ENCODE measurements at places on chromosomes 16 and 17. TPM values are rescaled to one million over a fixed set of nuclear protein-coding genes. Genes with fewer than 3 reads are reported as not detected.

The INCA1 gene
- not detected for polyA plus RNA-seq

The CACNG1 gene
- polyA plus RNA-seq = 108 TPM

DNA sequence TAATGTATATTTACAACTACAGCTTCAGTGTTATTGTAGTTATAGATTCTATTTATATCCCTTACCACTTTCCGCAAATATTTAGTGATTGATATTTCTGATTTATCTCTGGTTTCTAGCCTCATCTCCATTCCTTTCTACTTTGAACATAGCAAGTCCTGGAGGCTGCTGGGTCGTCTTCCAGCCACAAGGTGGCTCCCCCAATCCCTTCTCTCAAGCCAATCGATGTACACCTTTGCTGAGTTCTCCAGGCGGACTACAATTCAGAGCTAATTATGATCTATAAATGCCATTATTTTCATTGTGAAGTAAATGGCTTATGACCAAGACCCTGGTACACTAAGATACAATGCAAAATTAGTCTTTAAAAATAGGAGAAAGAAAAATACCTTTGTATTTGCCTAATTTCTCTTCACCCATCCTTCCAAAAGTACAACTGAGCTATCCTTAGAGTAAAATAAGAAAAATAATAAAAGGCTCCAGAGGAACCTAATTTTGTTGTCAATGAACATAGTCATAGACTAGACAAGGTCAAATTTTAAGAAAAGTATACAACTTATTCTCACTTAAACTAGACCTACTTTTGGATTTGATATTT, 122.1 kb downstream of the SKAP1 start:
- DNase-seq = peak; percentile 15

GRCh38 chr16:55418586-55418985, 60.4 kb upstream of the MMP2 start:
- DNase-seq = no peak

DNA sequence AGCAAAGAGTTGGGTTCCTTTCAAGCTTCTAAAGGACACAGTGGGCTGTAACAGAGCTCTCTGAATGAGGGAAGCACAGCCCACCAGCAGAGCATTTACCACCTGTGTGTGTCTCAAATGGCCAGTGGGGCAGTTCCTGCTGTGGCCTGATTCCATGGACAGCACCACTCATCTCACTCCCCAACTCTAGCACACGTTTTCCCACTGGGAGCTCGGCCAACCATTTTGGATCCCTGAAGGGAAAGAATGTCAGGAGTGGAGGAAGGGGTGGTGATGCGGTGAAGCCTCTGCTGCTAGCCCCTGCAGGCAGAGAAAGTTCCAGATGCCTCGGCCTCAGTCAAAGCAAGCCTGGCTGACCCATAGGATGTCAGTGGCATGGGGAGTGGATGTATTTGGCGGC, 86.6 kb downstream of the PLXDC1 start:
- no peak for DNase-seq

DNA sequence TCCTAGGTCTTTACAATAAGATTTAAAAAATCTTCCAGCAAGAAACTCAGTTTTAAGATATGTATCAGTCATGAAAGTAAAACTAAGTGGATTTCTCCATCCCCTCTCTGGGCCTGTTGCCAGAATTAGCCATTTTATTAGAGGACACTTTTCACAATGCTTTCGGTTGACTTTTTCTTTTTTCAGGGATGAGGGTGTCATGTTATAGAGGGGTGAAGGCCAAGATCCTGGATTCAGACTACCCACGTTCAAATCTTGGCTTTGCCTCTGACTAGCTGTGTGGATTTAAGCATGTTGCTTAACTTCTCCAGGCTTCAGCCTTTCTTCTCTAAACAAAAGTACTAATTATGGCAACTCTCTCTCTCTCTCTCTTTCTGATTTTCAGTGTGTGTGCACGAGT, 111.7 kb upstream of the COX10 start:
- no peak for DNase-seq

DNA sequence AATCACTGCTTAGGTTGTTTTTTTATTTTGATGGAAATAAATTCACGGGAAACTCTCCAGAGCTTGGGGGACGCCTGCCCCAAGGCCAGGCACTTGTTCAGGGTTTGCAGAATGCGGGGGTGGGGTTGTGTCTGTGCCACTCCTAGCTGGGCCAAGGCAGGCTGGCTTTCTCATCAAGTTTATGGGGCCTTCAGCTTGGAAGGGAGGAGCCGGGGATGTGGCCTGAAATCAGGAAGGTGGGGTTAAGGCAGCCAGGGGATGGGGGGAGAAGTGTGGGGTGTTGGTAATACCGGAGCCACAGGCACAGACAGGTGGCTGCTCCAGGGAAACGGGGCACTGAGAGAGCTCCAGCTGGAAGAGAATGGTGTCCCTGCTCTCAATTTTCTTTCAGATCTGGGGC, 1.7 kb upstream of the CHAD start:
- no peak for DNase-seq

DNA sequence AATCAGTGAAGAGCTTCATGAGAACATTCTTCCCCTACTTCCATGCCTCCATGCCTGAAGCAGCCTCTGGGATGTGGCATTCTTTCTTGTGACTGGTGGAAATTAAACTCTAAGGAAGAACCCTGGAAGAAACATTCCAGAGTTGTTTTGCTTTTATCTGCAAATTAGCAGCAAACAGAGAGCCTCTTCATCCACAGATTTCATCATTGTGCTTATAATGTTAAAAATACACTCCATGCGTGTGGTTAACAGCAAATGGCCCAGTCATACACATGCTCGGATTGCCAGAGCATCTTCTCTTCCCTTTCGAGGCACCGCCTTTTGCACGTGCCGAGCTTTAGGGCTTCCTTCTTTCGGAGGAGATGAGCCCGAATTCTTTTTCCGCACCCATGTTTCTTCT, 411.3 kb downstream of the SNX29 start:
- no peak for DNase-seq

DNA sequence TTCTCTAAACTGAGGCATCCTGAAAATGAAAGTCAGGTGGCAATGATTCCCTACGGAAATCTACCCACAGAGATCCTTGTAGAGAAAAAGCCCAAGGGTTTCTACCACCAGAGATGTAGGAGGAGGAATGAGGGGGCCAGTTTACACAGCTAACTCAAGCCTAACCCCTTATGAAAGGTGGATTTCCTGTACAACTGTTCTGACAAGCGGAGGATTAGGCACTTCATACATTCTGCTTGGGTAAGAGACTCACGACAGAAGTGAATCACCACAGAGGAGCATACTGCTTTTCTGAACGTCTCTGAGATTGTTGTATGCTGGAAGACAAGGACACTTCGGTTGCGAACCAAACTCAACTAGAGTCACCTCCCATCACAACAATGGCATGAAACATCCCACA, 72.7 kb downstream of the SMG6 start:
- no peak for DNase-seq
